ENCODE measurements at places on chromosomes 2 and 18.

DNA sequence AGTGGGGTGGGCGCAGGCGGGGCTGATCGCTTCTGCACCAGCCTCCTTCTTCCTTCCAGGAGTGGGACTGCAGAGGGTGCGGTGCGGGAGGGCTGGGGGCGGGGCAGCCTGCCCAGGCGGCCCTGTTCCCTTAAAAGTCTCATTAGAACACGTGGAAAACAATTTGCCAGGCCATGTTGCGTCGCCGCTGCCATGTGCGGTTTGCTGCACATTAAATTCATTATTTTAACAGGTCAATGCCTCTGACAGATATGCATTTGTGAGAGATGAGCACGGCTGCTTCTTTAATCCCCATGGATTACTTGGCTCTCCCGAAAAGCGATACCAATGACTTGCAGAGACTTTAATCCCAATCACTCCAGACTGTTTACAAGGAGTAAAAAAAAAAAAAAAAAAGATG, 139.0 kb downstream of the CELF4 start:
- no peak for DNase-seq

GRCh38 chr2:11622611-11623010, 47.4 kb downstream of the NTSR2 start:
- DNase-seq: no peak

DNA sequence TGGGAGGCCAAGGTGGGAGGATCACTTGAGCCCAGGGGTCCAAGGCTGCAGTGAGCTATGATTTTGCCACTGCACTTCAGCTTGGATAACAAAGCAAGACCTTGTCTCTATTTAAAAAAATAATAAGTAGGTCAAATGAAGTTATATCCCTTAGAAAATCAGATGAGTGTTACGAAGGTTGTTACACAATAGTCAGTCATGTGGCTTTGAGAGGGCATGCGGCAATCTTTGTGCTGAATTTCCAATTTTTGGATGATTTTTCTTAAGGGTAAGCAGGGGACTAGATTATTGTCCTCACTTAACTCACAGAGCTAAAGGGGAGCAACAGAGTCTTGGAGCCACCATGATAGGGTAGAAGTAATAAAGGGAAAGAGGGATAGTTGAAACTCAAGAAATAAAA, 71.8 kb downstream of the B3GNT2 start:
- no peak for DNase-seq

DNA sequence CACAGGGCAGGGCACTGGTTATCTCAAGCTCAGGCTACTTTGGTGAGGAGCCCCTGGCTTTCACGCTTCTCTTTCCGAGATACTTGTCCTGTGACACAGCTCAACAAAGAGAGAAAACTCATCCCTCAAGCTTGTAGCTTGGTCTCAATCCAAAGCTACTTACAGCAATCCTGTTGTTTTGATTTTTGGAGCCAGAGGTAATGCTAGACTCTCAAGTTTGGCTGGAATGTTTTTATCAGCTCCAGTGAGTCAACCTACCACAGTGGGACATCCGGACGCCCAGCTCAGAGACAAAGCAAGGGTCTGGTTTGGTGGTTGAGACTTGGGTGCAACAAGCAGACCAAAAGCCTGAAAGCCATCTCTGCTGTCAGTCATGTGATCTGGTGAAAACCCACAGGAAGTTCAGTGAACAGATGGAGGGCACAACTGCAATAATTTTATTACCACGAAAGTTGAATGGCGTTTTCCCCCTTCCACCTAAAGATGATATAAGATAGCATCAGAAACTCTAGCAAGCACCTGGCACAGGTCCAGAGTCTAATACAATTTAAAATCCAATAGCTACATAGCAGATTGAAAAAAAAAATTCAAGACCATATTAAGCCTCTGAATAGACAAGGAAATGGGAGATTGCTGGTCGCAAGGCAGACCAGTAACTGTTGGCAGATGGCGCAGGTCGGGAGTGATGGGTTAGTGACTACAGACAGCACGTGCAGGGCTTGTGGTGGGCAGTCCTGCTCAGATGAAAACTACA, 102.3 kb upstream of the SMAD7 start:
- peak; percentile 83 for DNase-seq

- no peak for DNase-seq
Observed at GRCh38 chr2:54879598-54880332, 156.3 kb downstream of the EML6 start.

GRCh38 chr2:233369897-233370685, 15.8 kb downstream of the DGKD start:
- DNase-seq: no peak

- no peak for DNase-seq
Observed at GRCh38 chr2:12257476-12257875, 459.3 kb upstream of the TRIB2 start.

GRCh38 chr18:58218117-58218516, 174.1 kb downstream of the NEDD4L start:
- no peak for DNase-seq

GRCh38 chr2:72111061-72111460, 36.6 kb downstream of the CYP26B1 start:
- DNase-seq: no peak

GRCh38 chr18:12014086-12014485, 32.8 kb downstream of the IMPA2 start:
- DNase-seq: no peak

GRCh38 chr2:128523457-128523856, 204.8 kb upstream of the HS6ST1 start:
- DNase-seq: no peak

DNA sequence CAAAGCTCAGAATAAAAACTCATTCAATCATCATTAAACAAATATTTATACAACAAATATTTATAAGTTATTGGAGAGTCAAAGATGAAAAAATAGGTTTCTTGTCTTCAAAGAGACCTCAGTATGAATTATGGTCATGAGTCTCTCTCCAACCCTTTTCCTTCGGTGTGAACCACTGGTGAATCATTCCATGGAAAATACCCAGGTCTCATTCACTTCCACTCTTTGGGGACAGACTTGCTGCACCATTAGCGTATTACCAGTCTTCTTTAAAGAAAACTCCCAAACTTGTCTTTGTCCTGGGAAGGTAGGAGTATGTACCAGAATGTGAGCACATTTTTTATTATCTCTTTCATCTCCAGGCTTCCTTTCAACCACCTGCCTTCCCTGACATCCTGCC, 257.4 kb upstream of the RBMS1 start:
- no peak for DNase-seq

- no peak for DNase-seq
Observed at GRCh38 chr2:198129609-198130008, 325.2 kb downstream of the PLCL1 start.

DNA sequence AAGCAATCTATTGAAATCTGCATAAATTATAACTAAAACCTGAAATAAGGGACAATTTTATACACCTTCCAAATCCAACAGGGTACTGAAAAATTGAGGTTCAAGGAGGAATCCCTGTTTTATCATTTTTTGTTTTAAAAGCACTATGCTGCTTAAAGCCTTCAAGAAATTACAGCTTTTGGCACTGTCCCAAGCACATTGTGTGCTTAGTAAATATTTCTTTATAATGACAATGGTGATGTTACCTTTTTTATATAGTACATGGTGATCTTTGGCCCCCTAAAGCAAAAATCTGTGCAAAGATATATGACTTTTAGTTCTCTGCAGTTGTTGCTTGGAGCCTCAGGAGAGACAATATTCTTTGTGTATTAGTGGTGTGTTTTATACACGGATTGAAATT, 71.6 kb upstream of the EFEMP1 start:
- DNase-seq: no peak

DNA sequence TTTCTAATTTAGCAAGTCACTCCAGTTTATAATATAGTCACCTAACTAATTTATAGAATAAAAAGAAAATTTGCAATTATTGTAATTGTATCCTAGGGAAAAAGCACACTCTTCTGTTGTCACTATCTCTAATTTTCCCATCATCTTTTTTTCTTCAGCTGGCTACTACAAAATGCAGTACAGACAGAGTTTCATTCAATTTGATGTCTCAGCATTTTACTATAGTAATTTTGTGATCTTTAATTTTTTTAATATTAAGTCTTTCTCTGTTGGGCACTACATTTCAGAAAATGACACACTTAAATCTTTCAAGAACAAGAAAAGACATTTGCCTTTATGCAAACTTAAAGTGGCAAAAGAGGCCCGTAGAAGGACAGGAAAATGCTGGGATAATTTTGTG, 118.0 kb downstream of the LRRTM4 start:
- no peak for DNase-seq

- DNase-seq: no peak
Observed at GRCh38 chr18:54480616-54481015, 110.4 kb upstream of the DYNAP start.

DNA sequence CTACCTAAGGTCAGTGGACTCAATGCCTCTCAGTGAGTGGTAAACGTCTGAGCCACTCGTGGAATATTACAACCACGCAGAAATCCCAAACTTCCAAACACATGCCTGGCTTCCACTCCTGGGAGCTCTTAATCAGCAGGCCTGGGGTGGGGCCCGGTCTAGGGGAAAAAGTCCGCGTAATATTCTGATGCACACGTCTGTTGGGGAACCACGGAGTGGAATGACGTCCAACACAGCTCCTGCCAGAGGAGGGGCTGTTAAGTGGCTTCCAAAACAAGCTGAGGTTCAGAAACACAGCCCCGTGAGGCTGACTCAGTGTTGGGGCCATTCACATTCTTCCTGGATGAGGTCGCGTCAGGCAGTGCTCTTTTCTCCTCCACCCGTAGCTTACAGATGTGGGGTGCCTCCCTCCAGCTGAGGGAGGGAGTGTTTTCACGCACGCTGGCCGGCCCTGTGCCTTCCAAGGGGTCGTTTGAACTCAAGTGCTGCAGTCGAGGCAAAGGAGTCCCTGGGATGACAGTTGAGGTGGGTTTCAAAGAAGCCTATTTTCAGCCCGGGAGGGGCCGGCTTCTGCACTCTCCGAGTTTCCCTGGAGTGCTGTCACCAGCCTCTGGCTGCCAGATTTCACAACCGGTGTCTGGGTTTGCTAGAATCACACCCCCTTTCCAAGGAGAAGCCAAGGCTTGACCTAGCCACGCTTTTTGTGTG, 73.1 kb downstream of the ACKR3 start:
- no peak for DNase-seq

GRCh38 chr18:25503567-25504081, 151.7 kb upstream of the ZNF521 start:
- no peak for DNase-seq
